SJSA1 (cell line): ENCODE measurements at places on chromosomes 4 and X.

DNA sequence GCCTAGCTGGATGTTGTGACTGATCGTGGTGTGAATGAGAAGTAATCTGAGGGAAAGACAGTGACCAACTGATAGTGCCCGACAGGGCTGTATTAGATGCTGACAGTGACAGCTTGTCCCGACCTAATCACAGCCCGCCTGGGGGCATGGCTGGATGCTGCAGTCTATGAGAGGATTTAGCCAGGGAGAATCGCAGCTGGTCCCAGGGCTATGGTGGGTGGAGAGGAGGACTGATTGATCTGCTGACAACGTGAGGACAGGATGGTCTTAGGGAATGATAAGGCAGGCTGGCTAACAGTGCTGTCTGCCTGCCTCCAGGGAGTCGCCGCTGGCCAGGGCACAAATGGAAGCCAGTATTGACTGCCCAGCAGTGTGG is 621 bp upstream of the SUV39H1 start:
- no peak for DNase-seq

DNA sequence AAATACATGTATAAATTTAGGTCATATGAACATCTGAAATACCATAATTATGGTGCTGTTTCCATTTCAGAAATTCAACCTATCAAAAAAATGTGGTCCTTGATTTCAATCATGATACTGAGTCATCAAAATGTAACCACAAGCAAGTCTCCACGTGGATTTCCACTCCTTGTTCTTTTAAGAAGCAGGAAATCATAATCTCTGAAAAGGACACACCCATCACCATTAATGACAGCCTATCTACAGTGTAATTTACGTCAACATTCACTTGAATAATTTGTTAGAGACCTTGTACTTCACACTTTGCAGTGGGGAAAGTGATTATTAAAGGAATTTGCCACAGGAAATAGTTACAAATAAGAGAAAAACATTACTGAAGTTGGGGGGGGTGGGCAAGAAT is 17.7 kb upstream of the SLC7A11 start:
- no peak for DNase-seq

- no peak for DNase-seq
These were observed 152.9 kb downstream of the PTTG2 start for GRCh38 chr4:38113132-38113531.

DNA sequence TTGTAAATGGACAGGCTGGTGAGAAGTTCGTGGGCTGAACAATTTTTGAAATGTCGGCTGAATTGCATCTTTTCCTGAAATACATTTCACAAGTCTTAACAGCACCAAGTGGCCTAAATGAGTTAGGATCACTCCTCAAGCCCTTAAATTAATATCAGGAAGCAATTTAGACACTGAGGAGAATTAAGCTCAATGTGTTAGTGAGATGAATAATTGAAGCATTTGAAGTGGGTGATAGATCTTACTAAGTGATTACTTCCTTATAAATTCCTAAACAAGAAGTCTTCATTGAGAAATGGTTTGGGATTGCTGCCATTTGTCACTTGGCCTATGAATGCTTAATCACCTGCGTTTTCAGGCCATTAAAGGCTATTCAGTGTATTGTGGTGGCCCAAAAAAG is 116.8 kb downstream of the NAA11 start:
- no peak for DNase-seq

DNA sequence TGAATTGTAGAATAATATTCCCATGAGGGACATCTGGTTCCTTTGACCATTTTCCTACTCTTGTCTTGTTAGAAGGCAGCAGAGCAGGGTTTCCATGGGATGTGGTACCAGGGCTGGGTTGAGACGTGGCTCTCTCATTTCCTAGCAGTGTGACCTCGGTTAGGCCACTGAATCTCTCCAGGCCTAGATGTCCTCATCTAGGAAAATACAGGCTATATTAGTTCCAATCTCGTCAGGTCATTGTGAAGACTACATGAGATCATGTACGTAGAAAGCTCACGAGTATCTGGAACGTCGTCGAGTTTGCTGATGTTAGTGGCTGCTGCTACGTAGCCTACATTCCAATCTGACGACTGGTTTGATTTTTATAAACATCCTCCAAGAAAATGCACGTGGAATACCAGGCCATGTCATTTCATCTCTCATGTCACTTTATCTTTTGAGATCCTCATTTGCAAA is 278.2 kb upstream of the GATB start:
- DNase-seq: no peak

DNA sequence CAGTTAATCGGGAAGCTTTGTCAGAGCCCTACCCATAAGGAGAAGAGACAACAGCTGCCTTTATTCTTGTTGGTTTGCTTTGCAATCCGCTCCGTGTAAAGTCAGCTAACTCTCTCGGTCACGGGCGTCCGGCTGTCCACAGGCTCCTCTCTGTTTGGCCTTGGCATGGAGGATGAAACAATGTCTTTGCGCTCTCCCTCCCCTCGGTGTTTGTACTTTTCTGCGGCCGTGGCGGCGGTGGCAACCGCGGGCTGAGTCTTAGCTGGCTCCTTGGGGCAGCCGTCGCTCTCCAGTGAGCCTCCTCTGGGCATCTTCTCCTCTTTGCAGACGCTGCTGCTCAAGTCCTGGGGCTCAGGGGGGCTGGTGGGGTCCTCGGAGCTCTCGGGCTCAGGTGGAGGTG is 10.6 kb upstream of the IRAK1 start:
- DNase-seq: no peak
